Right renal cortex interstitium (tissue), 3 donors: ENCODE measurements at places on chromosomes 5 and 9.

DNA sequence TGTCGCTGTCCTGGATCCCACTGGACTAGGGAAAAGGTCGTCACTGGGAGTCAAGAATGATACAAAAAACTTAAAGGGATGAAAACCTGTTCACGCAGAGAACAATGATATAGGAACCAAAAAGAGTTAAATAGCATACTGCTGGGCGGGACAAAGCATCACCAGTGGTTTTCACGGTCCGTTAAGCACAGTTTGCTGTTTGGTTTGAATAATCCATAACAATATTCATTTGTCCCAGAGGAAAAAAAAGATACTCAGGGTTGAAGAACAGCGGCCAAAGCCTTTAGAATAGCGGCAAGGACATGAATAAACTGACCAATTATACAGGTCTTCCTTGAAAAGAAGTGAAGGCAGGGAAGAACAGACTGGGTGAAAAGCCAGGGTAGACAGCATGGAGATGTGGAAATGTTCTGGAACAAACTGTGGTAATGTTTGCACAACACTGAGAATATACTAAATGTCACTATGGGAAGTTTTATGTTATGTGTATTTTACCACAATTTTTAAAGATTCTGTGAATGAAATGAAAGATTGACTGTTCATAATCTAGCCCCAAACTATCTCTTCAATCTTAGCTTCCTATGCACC is 60.8 kb downstream of the MTMR12 start:
- DNase-seq: no peak

- DNase-seq: no peak
These were observed 213.7 kb downstream of the NXNL2 start for GRCh38 chr9:88748566-88749261.

DNA sequence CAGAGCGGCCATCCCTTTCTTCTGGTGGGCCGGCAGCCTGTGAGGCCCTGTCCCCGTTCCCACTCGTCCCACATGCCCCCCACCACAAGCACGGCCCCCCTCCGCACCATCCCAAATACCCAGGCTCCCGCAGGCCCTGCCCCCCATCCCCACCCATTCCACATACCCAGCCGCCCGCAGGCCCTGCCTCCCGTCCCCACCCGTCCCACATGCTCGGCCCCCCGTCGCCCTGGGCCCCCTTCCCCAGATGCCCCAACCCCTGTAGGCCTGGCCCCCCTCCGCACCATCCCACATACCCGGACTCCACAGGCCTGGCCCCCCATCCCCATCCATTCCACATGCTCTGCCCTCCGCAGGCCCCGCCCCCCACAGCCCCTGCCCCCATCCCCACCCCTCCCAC is 11.5 kb downstream of the SLC6A19 start:
- no peak for DNase-seq

- DNase-seq: no peak
These were observed 16.6 kb downstream of the PDZD2 start for GRCh38 chr5:31655491-31655890.

- DNase-seq: no peak
These were observed 30.8 kb downstream of the ANKRD33B start for GRCh38 chr5:10594591-10595210.
